Left hindlimb (tissue), 1 donor: ENCODE measurements at places on chromosomes 1 and 21.

- no peak for DNase-seq
Measured at GRCh38 chr1:59502009-59502691, 205.3 kb downstream of the FGGY start.

- no peak for DNase-seq
Measured at GRCh38 chr1:239458144-239458500, 71.8 kb downstream of the CHRM3 start.

DNA sequence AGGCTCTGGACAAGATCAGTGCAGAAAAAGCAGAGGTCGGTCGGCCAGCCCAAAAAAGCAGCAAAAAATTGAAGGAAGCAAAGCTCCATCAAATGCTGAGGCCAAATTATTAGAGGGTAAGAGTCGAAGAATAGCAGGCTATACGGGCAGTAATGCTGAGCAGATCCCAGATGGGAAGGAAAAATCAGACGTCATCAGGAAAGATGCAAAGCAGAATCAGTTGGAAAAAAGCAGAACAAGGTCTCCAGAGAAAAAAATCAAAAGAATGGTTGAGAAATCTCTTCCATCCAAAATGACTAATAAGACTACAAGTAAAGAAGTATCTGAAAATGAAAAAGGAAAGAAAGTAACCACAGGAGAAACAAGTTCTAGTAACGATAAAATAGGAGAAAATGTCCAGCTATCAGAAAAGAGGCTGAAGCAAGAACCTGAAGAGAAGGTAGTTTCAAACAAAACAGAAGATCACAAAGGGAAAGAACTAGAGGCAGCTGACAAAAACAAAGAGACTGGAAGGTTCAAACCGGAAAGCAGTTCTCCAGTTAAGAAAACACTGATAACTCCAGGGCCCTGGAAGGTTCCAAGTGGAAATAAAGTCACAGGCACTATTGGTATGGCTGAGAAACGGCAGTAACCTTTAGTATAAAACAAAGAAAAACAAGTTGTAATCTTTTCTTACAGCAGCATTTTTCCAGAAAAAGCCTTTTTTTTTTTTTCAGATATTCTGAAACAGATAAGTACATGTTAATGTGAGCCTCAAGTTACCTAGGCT lies 75.7 kb downstream of the PHTF1 start:
- no peak for DNase-seq

GRCh38 chr1:196678510-196678884 lies 26.7 kb downstream of the CFH start:
- DNase-seq, result no peak

- no peak for DNase-seq
Measured at GRCh38 chr1:3477241-3477995, 23.0 kb downstream of the ARHGEF16 start.

GRCh38 chr1:28877132-28877781 lies 37.1 kb upstream of the EPB41 start:
- DNase-seq, result peak; percentile 80

- no peak for DNase-seq
Measured at GRCh38 chr1:207203541-207203940, 99.5 kb downstream of the C4BPA start.

DNA sequence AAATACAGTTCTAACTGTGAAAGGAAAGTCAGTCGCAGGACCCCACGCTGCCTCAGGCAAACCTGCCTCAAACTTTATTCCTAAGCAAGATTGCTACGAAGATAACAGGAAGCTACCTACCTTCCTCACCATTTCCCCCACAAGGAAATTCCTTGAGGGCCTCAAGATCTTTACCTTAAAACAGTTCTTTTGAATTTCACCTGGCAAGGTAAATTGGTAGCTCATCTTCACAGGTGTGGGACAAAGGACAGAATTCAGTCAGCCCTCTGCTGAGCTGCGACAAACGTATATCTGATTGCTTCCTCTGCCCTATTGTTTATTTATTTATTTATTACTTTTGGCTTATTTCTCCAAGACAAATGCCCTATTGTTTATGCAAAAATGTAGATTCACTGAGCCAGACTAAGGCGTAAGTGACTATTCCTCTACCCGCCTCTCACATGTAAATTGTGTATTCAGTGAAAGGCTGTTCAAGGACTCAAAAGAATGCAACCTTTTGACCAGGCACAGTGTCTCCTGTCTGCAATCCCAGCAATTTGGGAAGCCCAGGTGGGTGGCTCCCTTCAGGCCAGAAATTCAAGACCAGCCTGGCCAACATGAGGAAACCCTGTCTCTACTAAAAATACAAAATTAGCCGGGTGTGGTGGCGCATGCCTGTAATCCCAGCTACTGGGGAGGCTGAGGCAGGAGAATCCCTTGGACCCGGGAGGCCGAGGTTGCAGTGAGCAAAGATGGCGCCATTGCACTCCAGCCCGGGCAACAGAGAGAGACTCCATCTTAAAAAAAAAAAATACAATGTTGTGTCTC lies 17.3 kb upstream of the PKNOX1 start:
- no peak for DNase-seq

DNA sequence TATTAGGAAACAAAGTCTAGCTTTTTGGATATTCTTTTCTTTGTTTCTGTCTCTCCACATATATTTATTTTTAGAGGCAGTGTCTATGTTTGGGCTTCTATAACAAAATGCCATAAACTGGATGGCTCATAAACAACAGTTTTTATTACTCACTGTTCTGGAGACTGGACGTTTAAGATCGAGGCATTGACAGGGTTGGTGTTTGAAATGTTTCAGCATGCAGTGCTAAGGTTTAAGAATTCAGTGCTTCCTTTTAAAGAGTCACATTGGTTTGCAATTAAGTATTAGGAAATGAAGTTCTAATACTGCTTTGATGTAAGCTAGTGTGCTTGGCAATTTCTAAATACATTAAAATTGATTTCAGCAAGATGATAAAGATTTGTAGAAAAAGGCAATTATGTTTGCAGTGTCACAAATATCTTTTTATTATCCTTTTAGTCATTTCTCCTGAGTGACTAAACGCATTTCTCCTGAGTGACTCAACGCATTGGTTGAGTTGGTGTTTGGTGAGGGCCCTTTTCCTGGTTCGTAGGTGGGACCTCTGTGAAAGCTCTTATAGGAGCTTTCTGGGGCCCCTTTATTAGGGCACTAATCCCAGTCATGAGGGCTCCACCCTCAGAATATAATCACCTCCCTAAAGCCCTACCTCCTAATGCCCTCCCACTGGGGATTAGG lies 317.0 kb downstream of the USP25 start:
- no peak for DNase-seq

DNA sequence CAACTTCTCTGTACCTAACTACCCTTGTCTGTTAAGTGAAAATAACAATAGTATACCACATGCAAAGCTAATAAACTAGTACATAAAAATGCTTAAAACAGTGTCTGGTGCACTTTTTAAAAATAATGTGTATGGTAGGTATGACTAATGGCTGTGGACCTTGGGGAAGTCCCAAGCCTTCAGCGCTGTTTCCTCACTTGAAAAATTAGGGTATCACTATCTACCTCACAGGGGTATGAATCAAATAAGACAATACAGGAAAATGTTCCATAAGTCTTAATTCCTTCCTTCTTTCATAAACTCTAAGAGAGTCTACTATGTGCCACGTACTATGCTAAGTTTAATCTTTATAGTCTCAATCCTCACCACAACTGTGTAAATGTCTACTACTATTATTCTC lies 32.0 kb downstream of the EGLN1 start:
- no peak for DNase-seq

GRCh38 chr1:111735858-111736544 lies 3.2 kb downstream of the INKA2 start:
- peak; percentile 63 for DNase-seq

DNA sequence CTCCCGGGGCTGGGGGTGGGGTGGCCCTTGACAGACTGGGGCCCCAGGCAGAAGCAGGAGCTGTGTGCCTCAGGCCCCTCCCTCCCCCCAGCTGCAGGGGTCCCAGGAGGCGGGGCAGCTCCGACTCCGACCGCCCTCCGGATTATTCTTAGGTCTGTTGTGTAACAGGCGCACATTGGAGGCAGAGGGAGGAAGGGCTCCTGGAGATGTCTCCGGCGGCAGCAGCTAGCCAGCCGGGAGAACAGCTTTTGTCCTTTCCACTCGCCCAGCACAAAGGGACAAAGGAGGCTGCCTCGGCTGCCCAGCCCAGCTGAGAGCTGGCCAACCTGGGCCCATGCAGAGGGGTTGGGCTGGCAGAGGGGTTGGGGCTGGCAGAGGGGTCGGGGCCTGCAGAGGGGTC lies 29.7 kb upstream of the PLCH2 start:
- DNase-seq, result no peak

- no peak for DNase-seq
Measured at GRCh38 chr1:19489996-19490395, 4.7 kb upstream of the CAPZB start.

GRCh38 chr21:32329331-32329730 lies 30.7 kb downstream of the MRAP start:
- DNase-seq, result no peak

DNA sequence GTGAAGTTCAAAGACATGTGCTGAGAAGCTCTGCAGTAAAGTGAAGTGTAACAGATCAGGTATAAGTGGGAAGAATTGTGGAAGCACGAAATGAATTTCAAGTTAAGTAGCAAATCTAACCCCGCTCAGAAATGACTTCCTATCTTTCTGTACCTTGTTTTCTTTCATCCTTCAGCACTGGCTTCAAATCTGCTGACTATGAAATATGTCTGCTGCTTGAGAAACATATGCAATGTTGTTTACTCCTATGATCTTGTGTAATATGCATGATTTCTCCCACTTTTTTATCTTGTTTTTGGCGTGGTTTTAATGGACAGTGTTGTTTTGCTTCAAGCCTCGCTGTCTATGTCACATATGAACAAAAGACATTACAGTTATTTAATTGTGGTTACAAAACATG lies 545.3 kb upstream of the NCAM2 start:
- DNase-seq, result no peak

DNA sequence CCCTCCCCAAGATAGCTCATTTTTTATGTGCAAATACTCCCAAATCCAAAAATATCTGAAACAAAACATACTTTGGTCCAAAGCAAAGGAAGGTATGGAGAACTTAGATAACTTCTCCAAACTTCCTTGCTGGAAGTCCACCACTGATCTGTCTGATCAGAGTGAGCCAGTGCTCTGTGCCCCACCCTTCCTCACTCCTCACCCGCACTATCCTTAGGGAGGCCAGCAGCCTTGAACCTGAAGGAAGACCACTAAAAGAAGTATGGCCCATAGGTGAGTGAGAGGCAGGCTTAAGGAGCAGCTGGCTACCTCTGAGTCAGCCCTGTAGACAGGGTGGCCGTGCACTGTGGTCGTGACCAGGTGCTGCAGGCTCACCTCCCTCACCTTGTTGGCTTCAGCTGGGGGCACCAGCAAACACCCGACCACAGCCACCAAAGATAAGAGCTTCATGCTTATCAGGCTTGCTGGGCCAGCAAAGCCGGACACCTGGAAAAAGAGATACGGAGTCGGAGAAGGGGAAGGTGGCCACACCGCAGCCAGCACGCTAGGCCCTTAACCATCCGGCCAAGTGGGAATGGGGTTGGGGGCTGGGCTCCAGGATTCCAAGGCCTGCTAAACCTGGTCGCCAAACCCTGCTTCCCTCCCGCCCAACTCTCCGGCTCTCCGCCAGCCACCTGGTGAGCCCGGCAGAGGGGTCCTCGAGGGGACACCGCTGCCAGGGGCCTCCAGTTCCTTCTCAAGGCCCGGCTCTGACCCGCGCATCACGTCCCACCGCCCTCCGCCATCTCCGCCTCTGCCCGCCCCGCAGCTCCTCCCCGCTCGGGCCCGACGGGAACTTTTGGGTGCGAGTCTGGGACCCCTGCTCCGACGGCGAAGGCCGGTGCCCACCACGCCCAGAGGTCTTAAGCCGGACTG lies 543 bp downstream of the TMEM9 start:
- no peak for DNase-seq

DNA sequence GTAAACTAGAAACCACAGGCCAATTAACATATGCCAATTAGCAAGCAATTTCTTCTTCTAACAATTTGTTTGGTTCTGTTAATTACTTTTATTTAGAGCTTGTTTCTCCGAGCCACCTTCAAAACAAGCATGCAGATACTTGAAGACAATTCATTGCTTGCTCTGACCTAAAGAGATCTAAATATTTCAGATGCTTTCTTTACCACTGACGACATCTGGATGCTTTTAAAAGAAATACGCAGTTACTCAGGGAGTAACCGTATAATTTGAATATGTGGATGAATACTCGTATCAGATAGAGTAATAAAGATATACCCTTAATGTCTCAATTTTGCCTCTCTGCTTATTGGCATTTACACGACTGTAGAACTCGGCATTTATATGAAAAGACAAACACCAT lies 390.0 kb downstream of the DISC1 start:
- no peak for DNase-seq

GRCh38 chr1:102262994-102263393 lies 266.3 kb upstream of the OLFM3 start:
- DNase-seq, result no peak

DNA sequence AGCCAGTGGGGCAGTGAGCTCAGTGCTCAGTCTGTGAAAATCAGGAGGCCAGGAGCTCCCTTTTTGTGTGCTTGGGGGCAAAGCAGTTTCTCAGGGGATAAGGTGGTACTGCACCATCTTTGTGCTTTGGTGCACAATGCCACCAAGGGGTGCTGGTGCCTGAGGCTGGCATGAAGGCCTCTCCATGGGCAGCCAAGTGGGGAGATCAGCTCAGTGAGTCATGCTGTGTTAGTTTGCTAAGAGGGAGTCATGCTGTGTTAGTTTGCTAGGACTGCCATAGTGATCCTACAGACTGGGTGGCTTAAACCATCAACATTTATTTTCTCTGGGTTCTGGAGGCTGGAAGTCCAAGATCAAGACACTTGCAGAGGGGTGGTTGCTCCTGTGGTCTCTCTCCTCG lies 428.1 kb downstream of the PRDM2 start:
- DNase-seq, result no peak

- no peak for DNase-seq
Measured at GRCh38 chr1:16451841-16452528, 11.5 kb downstream of the NECAP2 start.

DNA sequence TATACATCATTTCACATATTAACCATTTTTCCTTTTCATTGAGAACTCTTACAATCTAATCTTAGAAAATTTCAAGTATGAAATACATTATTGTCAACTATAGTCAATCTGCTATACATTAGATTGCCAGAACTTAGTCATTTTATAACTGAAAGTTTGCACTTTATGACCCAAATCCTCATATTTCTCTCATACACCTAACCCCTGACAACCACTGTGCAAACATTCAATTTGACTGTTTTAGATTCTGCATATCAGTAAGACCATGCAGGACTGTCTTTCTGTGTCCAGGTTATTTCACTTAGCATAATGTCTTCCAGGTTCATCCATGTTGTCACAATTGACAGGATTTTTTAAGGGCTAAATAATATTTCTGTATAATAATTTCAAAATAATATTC lies 1299.0 kb upstream of the B3GALT2 start:
- no peak for DNase-seq

DNA sequence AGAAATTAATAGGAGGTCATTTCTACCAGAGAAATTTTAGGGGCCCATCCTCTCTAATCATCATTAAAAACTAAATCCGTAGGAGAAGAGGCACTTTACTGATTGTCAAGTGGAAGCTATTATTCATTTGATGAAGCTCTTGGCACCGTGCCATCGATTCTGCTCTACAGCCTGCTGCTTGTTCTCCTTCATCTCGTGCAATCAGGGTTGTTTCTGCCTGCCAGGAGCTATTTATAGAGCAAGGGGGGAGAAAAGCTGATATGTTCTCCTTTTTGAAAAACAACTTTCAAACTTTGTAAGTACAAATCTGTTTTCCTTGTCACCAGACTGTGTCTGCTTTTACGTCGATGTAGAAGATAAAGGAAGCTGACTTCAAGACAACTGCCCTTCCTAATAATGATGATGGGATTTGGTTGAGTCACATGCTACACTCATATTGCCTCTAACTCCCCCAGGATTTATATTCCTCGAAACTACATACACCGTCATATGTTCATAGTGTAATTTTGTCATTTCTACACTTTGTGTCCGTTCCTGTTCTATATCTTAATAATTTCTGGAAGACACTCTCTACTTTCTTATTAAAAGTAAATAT lies 169.6 kb upstream of the LHX8 start:
- peak; percentile 31 for DNase-seq
